ENCODE measurements at places on chromosomes 11 and 22. TPM values are rescaled to one million over a fixed set of nuclear protein-coding genes. Genes with fewer than 3 reads are reported as not detected.

The MADD gene
- 30.1 TPM for total RNA-seq

The ALX4 gene
- 17.5 TPM for total RNA-seq

The APOA5 gene
- total RNA-seq = 0.12 TPM

The FADS3 gene
- 88.6 TPM for total RNA-seq

The BTBD18 gene
- not detected for total RNA-seq

The SNU13 gene
- 60.8 TPM for total RNA-seq

The BLID gene
- 5.1 TPM for total RNA-seq

The SLCO2B1 gene
- total RNA-seq = not detected

The MTNR1B gene
- total RNA-seq = not detected

The PGA5 gene
- 0.16 TPM for total RNA-seq

The ANGPTL5 gene
- total RNA-seq = not detected

The STIP1 gene
- 125 TPM for total RNA-seq

The TRPM5 gene
- not detected for total RNA-seq

The SELENOO gene
- total RNA-seq = 12.3 TPM

The OR2AG2 gene
- 0.12 TPM for total RNA-seq

The APOBEC3G gene
- total RNA-seq = 15.8 TPM

The WT1 gene
- total RNA-seq = not detected

The FLRT1 gene
- under 0.01 TPM for total RNA-seq

The APOL2 gene
- 64.3 TPM for total RNA-seq

The DSCAML1 gene
- total RNA-seq = not detected

The KCNK4 gene
- total RNA-seq = not detected

The RAG2 gene
- total RNA-seq = not detected

The RCOR2 gene
- total RNA-seq = 2.1 TPM

The MMP12 gene
- total RNA-seq = 0.97 TPM
